T1000 (cell line): ENCODE measurements at places on chromosomes 6 and 20.

GRCh38 chr6:89244241-89244985, 27.3 kb upstream of the GABRR1 start:
- DNase-seq = no peak

GRCh38 chr6:128580224-128581110, 60.1 kb upstream of the PTPRK start:
- no peak for DNase-seq

GRCh38 chr20:8856668-8857067, 212.2 kb upstream of the PLCB4 start:
- no peak for DNase-seq

DNA sequence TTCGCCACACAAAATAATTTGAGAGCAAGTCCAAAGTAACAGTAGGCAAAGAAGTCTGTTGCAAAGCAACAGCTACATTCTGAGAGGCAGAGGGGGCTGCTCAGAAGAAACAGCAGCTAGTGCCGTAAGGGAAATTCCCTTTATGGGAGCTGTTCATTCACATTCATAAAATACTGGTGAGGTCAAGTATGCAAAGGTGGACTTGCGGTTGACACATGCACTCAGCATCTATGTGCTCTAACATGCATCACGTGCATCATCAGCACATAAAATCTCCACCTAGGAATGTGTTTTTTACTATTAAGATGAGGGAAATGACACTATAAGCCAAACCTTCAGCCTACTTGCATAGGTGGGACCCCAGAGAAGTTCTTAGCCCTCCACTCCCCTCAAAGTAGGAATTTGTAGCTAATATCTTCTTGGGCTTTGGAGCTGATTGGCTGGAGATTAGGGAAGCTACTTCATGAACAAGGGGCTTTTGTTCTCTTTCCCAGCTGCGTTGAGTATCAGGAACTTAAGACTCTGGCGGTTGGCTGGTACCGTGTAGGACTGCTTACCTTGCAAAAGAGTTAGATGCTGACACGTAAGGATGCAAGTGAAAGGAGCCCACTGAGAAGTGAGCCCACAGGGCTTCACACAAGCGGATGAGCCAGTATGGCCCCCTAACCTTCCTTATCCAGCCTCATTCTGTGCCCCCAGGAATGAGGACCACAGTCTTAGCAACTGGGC, 12.4 kb downstream of the CST3 start:
- DNase-seq = no peak

GRCh38 chr20:46083101-46083500, 6.7 kb downstream of the NCOA5 start:
- no peak for DNase-seq

DNA sequence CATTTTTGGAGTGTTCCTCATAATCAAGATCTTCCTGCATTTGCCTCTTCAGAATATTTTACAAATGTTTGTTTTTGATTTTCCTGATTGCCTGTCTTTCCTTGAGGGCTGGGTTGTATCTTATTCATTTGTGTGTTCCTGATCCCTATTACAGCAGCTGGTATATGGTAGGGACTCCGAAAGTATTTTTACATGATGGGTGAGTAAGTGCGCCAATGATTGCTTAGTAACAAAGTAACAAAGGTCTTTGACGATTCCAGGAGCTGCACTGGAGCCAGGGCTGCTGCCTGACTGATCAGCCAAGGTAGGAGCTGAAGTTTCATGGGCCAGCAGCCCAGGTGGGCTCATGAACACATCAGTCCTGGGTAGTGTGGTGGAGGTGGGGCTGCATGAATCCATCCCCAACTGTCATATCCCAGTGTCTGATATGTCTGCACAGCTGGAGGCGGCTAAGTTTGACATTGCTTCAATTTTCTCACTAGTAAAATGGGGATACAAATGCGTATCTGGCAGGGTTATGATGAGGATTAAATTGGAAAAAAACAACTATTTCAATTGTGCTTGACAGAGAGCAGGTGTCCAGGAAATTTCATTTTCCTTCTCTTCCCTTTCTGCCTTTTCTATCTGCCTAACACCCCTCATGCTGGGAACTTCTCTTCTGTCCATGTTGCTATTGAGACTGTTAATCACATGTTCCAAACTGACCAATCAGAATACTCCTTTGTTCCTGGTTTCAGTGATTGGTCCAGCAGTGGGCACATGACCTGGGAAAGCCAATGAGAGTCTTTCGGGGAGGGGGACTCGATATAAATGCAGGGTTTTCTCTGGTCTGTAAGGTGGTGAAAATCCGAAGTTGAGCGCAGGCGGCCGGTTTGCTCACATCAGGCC, 90.7 kb downstream of the CDH26 start:
- no peak for DNase-seq

DNA sequence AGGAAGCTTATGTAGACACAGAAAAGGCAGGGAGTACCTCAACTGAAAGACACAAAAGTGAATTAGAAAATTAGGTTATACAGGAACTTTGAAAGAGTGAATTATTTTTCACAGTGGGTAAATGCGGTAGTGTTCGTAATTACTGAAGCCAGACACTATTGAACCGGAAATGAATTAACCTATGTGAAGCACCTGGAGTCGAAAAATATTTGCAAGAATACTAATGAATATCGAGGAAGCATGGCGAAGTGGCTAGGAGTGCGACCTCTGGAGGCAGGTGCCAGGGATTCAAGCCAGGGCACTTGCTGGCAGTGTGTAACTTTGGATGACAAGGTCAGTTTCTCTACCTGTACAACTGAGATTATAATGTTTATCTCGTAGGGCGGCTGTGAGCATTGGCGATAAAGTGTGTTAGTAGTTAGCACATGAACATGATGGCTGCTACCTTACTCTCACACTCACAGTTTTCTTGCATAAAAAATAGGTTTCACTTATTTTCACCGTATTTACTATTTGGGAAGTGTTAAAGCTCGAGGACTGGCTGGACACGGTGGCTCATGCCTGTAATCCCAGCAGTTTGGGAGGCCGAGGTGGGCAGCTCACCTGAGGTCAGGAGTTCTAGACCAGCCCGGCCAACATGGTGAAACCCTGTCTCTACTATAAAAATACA, 567 bp upstream of the SLC18B1 start:
- no peak for DNase-seq

- DNase-seq = no peak
Observed at GRCh38 chr20:24418731-24419130, 50.7 kb upstream of the SYNDIG1 start.

GRCh38 chr6:145279993-145280392, 455.3 kb downstream of the EPM2A start:
- DNase-seq = no peak

GRCh38 chr6:111766201-111766857, 106.9 kb downstream of the FYN start:
- no peak for DNase-seq

- DNase-seq = peak; percentile 21
Observed at GRCh38 chr20:49853640-49854039, 41.0 kb downstream of the SLC9A8 start.

GRCh38 chr6:136783021-136783420, 9.3 kb downstream of the MAP3K5 start:
- DNase-seq = no peak

DNA sequence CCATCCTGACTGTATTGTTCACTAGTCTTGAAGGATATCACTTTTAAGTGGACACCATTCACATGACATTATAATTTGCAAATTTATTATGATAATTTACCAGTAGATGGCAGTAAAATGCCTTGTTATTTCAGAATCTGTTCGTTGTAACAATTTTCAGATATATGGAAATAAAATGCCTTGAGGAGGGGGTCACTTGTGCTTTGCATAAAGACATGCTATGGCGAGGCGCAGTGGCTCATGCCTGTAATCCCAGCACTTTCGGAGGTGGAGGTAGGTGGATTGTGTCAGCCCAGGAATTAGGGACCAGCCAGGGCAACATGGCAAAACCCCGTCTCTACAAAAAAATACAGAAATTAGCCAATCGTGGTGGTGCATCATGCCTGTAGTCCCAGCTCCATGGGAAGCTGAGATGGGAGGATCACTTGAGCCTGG, 9.0 kb upstream of the NCOA6 start:
- no peak for DNase-seq

- DNase-seq = no peak
Observed at GRCh38 chr6:97462031-97462430, 179.0 kb upstream of the MMS22L start.

DNA sequence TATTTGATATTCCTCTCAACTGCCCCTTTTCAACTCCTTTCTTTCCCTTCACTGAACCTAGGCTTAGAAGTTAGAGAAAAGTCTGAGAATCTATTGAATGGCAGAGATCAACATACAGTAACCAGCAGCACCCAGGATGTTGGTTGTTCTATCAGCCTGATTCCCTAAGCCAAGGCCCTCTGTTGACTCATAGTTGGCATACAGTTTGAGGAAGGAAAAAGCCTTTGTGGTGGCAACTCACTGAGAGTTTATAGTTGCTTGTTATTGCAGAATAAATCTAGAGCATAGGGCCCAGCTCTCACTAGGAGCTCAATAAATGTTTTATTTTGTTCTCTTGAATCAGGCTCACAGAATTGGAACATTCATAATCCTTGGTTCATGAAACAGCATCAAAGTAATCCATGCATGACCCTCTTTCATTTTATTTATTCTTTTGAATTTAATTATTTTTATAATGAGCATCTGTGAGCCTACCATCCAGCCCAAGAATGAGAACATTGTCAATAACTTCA, 119.1 kb upstream of the ADGRF1 start:
- DNase-seq = no peak

DNA sequence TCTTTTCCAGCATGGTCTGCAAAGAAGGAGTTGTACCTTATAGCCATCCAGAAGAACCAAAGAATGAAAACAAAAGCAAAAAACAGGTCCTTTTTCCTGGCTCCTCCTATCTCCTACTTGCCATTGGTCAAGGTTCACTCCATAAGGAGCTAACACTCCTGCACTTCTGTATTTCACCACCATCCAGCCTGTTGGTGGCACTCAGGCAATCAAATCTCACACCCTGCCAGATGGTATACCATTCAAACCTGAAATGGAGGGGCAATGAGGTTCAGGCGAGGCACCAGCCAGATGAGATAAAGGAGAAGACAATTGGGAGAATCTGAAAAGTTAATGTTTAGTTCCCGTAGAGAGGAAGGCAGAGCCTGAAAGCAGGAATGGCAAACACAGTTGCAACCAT, 203.8 kb downstream of the ALDH8A1 start:
- DNase-seq = no peak

- DNase-seq = no peak
Observed at GRCh38 chr6:88864359-88865054, 98.9 kb downstream of the RNGTT start.

GRCh38 chr6:48243071-48243470, 132.1 kb upstream of the PTCHD4 start:
- DNase-seq = no peak

DNA sequence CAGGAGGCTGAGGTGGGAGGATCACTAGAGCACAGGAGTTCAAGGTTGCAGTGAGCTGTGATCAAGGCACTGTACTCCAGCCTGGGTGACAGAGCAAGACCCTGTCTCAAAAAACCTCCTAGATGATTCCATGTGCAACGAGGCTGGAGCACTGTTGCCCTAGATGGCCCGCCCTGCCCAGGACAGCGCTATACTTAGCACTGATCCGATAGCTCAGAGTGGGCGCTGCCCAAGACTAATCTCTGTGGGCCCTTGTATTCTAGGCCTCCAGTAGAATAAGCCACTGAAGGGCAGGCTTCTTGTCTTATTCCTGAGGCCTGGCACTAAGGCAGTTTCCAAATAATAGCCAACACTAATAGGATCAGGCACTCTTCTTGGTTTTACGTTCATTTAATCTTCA, 41.0 kb downstream of the STK35 start:
- no peak for DNase-seq

GRCh38 chr20:29079769-29080690, 2177.4 kb upstream of the DEFB115 start:
- no peak for DNase-seq
